Hypothalamus (tissue), 51 donors: ENCODE measurements at places on chromosomes 5 and 9.

- no peak for DNase-seq
These were observed 546.7 kb upstream of the DMAC1 start for GRCh38 chr9:8346296-8346695.

DNA sequence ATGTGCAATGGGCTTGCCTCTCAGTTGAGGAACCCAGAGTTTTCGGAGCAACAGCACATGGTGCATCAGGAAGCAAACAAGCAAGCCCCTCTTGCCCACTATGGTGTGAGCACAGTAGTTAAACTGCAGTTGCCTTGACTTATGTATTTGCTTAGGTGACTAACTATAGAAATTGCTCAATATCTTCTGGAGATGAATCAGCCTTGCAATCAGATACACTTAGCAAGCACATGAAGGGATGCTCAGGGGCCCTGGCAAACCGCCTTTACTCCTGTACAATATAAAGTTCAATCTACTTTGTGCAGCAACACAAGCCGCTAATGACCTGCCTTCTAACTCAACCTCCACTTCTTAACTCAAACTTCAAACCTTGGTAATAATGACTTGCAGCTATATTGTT, 581.7 kb upstream of the RIOK2 start:
- DNase-seq: no peak

DNA sequence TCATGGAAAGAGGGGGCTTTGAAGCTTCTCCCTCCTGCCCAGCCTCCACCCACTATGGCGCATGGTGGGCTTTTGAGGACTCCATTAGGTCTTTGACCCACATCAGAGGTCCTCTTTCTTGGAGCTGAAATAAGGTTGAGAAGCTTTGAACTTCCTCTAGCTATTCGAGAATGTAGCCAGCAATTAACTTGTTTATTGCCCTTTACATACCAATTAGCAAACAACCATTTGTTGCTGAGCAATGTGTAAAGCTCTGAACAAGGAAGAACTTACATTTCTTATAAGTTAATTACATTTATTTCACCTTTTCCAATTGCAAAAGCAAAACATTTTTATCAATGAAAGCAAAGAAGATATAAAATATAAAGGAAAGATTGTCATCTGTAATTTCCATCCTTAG, 30.5 kb upstream of the FOXB2 start:
- no peak for DNase-seq

GRCh38 chr9:68779558-68780379, 74.7 kb downstream of the PIP5K1B start:
- peak; percentile 82 for DNase-seq

GRCh38 chr5:179115845-179116524, 55.8 kb downstream of the ZNF354C start:
- DNase-seq: no peak

DNA sequence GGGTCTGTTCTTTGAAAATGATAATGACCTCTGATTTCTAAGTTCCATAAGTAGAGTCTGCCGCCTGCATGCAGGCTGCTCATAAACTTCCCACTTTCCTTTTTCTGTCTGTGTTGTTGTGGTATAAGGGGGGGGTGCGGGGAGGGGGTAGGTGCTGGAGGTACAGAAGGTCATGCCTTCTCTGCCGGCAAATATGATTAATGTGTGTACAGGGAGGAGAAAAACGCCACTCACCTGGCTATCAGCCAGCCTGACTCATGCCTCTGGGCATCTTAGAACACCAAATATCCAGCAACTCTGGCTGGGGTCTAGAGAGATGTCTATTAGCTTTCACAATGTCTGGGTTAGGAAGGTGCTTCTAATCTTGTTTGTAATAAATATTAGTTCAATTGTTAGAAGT, 128.3 kb downstream of the EFNA5 start:
- no peak for DNase-seq

DNA sequence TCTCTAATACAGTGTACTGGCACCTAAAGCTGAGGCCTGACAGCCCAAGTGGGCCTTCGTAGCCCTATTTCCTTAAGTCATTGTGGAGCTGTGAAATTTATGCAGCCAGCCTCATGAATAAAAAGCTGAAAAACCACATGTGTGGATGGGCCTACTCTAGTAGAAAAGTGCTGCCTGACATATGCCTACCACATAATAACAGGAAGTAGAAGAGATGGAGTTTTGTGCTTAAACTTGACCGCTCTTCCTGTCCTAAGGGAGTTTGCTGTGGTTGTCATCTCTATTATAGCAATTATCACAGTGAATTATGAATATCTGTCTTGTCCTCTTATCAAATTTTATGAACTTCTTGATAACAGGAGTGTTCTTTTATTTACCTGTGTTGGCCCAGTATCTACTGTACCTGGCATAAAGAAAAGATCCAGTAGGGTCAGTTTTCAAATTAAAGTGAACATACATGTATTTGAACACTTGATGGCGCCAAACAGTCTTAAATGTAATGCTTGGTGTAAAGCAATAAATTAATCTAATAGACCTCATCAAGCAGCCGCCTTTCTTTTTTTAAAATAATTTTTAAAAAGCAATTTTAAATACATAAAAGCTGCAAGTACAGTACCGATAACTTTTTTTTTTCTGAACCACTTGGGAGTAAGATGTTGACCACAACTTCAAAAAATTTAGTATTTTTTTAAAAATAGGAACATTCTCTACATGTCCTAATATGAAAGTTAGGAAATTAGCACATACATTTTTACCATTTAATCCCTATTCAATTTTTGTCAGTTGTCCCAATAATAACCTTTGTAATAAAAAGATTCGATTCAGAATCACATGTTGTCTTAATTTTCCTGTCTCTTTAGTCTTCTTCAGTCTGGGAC, 51.0 kb downstream of the FKTN start:
- DNase-seq: no peak

DNA sequence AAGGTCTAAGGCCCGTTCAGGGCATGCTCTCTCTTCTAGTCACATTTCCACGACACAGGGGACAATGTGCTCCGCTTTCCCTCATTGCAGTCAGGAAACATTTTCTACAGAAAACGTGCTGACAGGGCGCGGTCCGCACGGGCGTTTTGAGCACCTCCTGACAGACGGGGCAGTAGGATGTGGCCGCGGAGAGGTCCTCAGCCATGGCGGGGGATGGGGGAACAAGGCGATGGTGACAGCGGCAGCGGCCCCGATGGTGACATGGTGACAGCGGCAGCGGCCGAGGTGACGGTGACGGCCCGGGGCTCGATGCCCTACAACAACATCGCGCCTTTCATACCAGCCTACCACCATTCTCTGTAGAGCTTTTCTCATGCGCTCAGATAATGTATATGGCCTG, 4.1 kb downstream of the PLPP1 start:
- no peak for DNase-seq

DNA sequence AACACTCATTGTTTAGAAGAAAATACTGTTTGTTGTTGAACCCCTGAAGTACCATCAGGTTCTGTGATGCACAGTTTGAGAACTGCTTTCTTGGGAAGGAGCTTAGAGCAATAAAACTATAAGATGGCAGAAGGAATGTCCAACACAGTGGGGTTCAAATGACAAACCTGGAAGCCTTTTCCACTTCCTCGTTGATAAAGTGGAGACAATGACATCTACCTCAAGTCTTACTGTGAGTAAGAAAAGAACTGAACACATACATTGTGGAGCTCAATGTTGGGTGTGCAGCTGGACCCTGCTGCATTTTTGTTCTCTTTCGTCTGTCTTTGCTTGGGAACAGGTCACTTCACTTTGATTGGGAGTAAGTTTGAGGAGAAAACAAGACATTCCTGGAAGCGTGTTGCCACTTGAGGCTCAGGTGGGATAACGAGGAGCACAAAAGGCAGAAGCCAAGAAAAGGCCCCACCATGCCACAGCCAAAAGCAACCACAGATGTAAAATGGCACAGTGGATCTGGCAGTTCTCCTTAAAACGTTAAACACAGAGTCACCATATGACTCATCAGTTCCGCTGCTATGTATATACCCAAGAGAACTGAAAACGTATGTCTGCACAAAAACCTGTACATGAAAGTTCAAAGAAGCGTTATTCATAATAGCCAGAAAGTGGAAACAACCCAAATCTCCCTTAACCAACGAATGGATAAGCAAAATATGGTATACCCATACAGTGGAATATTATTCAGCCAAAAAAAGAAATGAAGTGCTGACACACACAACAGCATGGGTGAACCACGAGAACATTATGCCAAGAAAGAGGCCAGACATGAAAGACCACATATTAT, 42.9 kb upstream of the SUB1 start:
- no peak for DNase-seq
